Activated naive CD4-positive, alpha-beta T cell treated with anti-CD3 and anti-CD28 coated beads for 36 hours (primary cell): ENCODE measurements at places on chromosomes 7 and 10.

GRCh38 chr10:103451831-103452505, at the start of gene CALHM2:
TSS of gene CALHM2 (minus strand) at chr10:103452370. CDS start at chr10:103449941, 2,429 bp downstream.
- peak within 1 kb of the TSS; percentile 80 for H3K4me3 ChIP-seq
- no peak within 1 kb of the TSS for H3K27ac ChIP-seq
- peak; percentile 73 for DNase-seq
- H3K27me3 ChIP-seq: no peaks in the 10 kb centered on the region
- peaks cover 35% of the 10 kb centered on the region for H3K4me1 ChIP-seq

GRCh38 chr10:123665491-123666286, 466 bp upstream of the GPR26 start:
- H3K4me1 ChIP-seq: no peaks in the 10 kb centered on the region
- no peaks in the 10 kb centered on the region for H3K36me3 ChIP-seq
- no peak for DNase-seq
- no peak overlapping the region for H3K27ac ChIP-seq

DNA sequence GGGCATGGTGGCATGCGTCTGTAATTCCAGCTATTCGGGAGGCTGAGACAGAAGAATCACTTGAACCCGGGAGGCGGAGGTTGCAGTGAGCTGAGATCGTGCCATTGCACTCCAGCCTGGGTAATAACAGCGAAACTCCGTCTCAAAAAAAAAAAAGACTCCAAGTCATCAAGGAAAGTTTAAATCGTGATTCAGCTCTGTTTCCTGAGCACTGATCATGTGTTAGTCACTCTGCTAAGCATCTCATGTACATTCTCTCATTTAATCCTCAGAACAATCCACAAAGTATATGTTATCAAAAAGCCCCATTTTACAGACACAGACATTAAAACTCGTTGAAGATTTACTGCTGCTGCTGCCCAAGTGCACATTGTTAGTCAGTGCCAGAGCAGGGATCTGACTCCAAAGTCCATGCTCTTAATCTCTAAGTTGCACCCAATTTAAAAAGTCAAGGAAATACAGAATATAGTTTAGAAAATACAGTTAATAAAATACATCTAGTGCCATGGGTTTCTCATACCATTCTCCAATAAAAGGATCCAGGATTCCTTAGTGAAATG, 6.2 kb downstream of the PIK3AP1 start:
- H3K27me3 ChIP-seq: no peaks in the 10 kb centered on the region
- H3K27ac ChIP-seq: no peak overlapping the region
- no peak overlapping the region for H3K4me3 ChIP-seq
- no peaks in the 10 kb centered on the region for H3K36me3 ChIP-seq

DNA sequence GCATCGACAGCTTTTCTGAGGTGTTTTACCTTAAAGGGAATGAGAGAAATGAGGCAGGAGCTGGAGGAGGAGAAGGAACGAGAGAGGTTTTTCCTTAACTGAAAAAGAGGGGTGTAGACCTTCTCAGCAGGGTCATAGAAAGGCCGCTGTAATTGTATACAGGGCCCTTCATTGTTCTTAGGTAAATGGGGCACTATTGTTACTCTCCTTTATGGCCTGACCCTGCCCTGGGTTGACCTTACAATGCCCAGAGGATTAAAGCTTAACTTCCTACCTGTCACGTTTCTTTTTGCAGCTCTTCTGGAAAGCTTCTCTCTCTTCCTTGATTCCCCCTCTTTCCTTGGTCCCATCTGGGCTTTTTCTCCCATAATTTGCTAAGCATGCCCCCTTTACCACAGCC, 13.7 kb upstream of the PDLIM1 start:
- no peaks in the 10 kb centered on the region for H3K4me1 ChIP-seq
- no peak overlapping the region for H3K4me3 ChIP-seq
- no peak for DNase-seq

- H3K27me3 ChIP-seq: peaks cover 4% of the 10 kb centered on the region
- H3K36me3 ChIP-seq: no peaks in the 10 kb centered on the region
- H3K4me1 ChIP-seq: no peaks in the 10 kb centered on the region
- H3K27ac ChIP-seq: no peak overlapping the region
Measured at GRCh38 chr7:70589590-70589989, 542.4 kb upstream of the GALNT17 start.

GRCh38 chr10:117684672-117685211, 142.2 kb downstream of the EMX2 start:
- H3K36me3 ChIP-seq: no peaks in the 10 kb centered on the region
- no peak overlapping the region for H3K27ac ChIP-seq
- DNase-seq: no peak
- H3K4me1 ChIP-seq: no peaks in the 10 kb centered on the region

GRCh38 chr7:44286182-44286617, 39.2 kb downstream of the CAMK2B start:
- H3K4me1 ChIP-seq: no peaks in the 10 kb centered on the region
- no peaks in the 10 kb centered on the region for H3K36me3 ChIP-seq
- peak; percentile 3 for DNase-seq
- no peak overlapping the region for H3K4me3 ChIP-seq
- H3K27me3 ChIP-seq: no peaks in the 10 kb centered on the region

DNA sequence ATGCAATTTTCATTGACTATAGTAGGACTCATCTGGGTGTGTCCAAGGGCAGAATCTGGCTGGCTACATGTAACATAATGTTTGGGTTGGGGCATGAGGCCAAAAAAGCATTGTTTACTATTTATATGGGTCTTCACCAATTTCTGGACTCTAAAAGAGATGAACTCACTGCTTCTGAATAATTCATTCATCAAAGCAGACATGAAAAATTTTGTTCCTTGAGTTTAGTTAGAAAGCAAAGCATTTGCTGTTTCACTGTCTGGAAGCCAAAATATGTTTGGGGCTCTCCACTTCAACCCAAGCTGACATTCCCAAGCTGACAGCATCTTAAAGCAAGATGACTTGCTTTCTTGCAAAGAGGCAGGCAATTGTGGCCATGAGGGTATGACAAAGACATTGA, 670.6 kb downstream of the SUGCT start:
- H3K36me3 ChIP-seq: no peaks in the 10 kb centered on the region
- no peaks in the 10 kb centered on the region for H3K27me3 ChIP-seq
- no peak overlapping the region for H3K27ac ChIP-seq

DNA sequence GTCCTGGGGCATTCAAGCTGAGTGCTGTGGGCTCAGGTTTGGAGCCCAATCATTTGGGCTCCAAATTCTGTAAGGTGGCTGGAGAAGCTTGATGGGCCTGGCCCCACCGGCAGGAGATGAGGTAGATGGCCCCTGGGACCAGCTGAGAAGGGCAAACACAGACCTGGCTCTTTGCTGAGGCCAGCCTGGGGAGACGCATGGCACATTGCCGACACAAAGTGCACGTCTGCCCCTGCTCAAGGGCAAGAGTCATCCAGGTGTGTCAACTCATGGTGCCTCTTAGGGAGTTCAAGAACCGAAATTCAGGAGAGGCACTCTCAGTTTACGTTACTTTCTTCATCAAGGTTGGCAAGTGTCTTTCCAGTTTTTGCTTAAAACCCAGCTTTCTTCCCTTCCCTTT, 227.5 kb downstream of the LRMDA start:
- H3K4me3 ChIP-seq: no peak overlapping the region
- H3K27me3 ChIP-seq: peaks cover 6% of the 10 kb centered on the region
- DNase-seq: no peak
- no peak overlapping the region for H3K27ac ChIP-seq

DNA sequence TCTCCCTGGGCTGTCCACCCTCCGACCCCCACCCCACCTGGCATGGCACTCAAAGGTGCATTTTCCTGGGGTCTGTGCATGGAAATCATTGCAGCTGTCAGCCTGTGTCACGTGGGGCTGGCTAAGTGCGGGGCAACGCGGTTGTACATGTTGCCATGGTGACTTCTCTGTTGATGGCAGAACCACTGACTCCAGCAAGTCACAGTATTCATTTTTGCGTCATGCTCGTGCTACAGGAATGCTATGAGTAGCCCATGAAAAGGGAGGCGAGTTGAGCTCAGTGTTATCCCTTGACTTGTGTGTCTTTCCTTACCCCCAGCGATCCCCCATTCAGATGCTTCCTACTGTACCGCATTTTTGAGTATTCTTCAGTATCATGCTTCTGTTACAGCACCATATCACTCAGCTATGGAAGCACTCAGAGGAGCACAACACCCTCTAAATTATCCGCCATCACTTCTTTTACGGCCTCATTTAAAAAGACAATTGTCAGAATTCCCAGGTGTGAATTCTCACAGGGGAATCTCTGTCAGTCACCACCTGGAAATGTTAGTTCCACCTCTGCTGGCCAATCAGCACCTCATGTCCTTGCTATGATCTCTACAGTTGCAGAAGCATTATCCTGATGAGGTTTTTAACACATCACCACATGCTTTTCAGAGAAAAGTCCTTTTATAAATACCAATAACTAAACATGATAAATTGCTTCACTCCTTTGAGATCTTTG, 194.4 kb upstream of the C7orf33 start:
- DNase-seq: no peak
- no peaks in the 10 kb centered on the region for H3K36me3 ChIP-seq
- peaks cover 2% of the 10 kb centered on the region for H3K4me1 ChIP-seq
- peaks cover 37% of the 10 kb centered on the region for H3K27me3 ChIP-seq

GRCh38 chr7:22551768-22552513, 52.0 kb upstream of the STEAP1B start:
- DNase-seq: peak; percentile 12
- no peak overlapping the region for H3K27ac ChIP-seq
- H3K27me3 ChIP-seq: peaks cover 48% of the 10 kb centered on the region
- H3K36me3 ChIP-seq: no peaks in the 10 kb centered on the region

GRCh38 chr7:74294191-74294998, 5.2 kb downstream of the CLIP2 start:
- H3K4me1 ChIP-seq: no peaks in the 10 kb centered on the region
- no peak for DNase-seq
- H3K27ac ChIP-seq: no peak overlapping the region

DNA sequence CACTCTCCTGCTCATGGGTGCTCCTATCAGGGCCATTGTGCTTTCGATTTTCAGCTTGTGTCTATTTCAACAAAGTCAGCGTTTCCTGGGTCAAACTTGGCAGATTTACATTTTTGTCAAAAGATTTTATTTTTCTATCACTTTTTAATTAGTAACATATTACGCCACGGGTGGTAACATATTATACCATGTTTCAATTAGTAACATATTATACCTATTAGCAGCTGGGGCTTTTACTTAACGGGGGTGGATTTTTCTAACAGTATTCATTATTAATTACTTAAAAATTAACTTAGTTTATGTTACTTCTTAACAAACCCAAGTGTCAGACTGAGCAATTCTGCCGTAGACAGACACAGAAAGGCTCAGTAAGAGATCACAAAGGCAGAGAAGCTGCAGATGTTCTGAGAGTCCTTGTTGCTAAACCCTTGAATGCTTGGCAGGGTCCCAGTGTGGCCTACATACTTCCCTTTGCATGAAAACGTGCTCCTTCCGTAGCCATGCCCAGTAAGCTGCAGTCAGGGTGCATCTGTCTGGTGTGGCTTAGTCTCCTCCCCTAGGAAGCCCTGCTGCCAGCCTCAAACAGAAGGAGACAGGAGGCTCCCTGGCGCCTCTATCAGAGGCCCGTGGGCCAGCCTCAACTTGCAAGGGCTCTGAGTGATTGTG, 263.1 kb upstream of the CXCL12 start:
- H3K27ac ChIP-seq: no peak overlapping the region
- no peaks in the 10 kb centered on the region for H3K4me1 ChIP-seq
- H3K36me3 ChIP-seq: no peaks in the 10 kb centered on the region
- no peaks in the 10 kb centered on the region for H3K27me3 ChIP-seq
- DNase-seq: no peak

DNA sequence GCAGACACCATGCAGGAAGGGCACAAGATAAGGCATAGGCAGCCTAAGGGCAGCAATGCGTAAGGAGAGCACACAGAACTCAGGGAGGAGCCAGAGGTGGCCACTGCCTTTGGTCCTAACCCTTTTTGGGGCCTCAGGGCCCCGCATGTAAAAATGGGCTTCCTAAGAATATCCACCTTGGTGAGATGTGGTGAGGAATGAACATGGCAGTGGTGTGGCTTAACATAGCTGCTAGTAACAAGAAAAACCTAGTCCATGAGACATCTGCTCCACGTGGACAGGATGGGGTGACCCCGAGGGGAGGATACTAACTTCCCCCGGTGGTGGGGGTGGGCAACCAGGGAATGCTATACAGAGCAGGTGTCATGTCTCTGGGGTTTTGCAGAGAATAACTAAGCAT, 18.0 kb downstream of the MAT1A start:
- H3K36me3 ChIP-seq: no peaks in the 10 kb centered on the region
- no peak for DNase-seq
- H3K27me3 ChIP-seq: peaks cover 5% of the 10 kb centered on the region
- H3K4me1 ChIP-seq: no peaks in the 10 kb centered on the region
- no peak overlapping the region for H3K4me3 ChIP-seq

GRCh38 chr7:51577390-51577789, 260.8 kb upstream of the COBL start:
- no peak overlapping the region for H3K27ac ChIP-seq
- no peaks in the 10 kb centered on the region for H3K4me1 ChIP-seq
- H3K4me3 ChIP-seq: no peak overlapping the region
- H3K27me3 ChIP-seq: no peaks in the 10 kb centered on the region

DNA sequence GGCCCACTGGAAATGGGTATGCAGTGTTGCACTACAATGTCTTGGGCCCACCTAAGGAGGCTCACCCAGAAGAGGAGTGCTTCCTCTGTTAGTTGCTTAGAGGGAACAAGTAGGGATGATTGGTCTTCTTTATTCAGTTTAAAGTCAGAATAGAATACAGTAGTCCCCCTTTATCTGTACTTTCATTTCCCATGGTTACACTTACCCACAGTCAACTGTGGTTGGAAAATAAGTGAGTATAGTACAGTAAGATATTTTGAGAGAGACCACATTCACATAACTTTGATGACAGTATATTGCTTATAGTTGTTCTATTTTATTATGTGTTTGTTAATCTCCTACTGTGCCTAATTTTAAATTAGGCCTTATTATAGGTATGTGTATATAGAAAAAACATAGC, 151.4 kb downstream of the COL28A1 start:
- no peak for DNase-seq
- no peak overlapping the region for H3K4me3 ChIP-seq
- H3K4me1 ChIP-seq: no peaks in the 10 kb centered on the region
- no peaks in the 10 kb centered on the region for H3K27me3 ChIP-seq

DNA sequence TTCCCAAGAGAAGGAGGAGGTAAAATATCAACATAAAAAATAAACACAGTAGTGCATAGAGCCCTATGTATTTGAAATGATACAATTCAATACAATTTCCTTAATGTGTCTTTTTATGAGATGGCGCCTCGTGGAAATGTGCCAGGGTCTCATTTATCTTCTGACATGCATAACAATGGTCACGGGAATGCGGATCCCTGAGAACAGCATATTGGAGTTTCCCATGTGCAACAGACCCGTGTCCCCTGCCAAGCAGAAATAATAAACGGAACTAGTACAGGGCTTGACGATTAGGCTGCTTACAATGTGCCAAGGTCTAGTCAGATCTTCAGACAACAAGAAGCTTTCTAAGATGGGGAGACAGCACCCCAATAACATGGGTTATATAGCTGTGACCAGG, 217.9 kb downstream of the ARHGAP21 start:
- H3K36me3 ChIP-seq: no peaks in the 10 kb centered on the region
- peaks cover 14% of the 10 kb centered on the region for H3K27me3 ChIP-seq
- H3K27ac ChIP-seq: no peak overlapping the region
- no peaks in the 10 kb centered on the region for H3K4me1 ChIP-seq
